ENCODE measurements at places on chromosomes 1 and 21.

DNA sequence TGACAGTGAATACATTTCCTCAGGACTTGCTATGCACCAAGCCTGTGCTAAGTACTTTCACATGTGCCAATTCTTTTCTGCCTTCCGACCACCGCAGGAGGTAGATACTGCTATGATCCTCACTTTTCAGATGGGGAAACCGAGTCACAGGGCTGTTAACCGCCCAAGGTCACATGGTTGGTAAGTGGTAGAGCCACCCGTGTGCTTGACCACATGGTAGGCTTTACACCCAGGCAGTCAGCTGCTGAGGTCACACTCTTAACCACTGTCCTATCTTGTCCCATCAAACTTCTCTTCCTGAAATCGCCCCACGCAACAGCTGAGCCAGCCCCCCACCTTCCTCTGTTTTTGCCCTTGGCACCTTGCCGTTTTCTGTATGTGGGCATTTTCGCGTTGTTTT is 31.0 kb upstream of the SDHB start:
- DNase-seq: no peak

DNA sequence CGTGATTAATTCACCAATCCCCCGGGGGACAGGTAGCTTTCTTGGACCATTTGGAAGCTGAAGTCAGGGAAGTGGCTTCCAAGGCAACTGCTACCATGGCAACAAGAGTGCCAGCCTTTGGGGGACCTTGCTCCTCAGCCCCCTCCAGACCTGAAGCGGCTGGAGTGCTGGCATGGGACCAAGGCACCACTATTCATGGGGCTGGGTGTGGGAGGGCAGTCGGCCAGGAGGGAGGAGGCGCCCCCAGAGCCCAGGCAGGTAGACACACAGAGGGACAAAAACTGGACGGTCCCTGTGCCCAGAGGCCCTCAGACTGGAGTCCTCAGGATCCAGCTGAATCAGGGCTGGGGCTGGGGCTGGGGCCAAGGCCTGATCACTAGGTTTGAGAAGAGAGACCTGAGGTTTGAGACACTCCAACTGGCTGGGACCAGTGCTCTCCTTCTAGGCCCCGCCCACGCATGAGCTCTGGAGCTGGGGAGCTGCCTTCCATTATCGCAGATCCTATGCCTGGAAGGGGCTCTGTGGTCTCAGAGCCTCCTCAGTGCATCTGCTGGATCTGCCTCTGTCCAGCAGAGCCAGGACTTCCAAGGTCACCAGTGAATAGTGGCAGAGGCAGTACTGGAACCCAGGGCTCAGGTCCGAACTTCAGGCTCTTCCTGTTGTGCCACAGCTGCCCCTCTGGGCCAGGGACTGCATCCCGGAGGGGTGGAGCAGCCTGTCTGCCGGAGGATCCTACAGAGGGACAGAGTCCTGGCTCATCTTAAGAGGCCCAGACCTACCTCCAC is 3.3 kb upstream of the KNCN start:
- DNase-seq: no peak

DNA sequence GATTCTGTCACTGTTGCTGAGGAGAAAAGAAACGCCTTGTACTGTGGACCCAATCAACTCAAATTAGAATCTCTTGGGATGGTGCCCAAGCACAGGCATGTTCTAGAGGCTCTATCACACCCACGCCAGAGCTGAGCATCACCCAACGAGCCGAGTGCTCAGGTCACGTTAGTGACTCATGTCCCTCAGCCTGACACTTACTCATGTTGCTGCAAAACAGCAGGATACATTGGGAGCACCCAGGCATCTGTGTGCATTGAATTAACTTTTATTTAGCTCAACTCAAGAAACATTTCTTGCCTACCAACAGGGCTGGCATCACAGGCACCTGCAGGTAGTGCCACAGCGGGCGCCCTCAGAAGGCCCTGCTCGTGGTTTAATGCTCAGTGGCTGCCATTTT is 149.8 kb downstream of the ETS2 start:
- no peak for DNase-seq

DNA sequence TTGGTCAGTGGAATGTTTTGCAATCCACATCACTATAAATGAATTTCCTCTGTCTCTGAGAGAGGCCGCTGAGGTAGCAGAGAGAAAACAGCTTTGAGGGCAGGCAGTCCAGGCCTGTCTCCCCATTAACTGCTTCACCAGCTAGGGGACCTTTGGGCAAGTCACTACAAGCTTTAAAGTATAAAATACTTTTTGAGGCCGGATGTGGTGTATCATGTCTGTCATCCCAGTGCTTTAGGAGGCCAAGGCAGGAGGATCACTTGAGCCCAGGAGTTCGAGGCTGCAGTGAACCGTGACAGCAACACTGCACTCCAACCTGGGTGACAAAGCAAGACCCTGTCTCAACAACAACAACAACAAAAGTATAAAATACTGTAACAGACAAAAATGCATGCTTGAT is 6.4 kb downstream of the IL6R start:
- DNase-seq: no peak

GRCh38 chr1:3730543-3731247 is 21.6 kb upstream of the CCDC27 start:
- no peak for DNase-seq

DNA sequence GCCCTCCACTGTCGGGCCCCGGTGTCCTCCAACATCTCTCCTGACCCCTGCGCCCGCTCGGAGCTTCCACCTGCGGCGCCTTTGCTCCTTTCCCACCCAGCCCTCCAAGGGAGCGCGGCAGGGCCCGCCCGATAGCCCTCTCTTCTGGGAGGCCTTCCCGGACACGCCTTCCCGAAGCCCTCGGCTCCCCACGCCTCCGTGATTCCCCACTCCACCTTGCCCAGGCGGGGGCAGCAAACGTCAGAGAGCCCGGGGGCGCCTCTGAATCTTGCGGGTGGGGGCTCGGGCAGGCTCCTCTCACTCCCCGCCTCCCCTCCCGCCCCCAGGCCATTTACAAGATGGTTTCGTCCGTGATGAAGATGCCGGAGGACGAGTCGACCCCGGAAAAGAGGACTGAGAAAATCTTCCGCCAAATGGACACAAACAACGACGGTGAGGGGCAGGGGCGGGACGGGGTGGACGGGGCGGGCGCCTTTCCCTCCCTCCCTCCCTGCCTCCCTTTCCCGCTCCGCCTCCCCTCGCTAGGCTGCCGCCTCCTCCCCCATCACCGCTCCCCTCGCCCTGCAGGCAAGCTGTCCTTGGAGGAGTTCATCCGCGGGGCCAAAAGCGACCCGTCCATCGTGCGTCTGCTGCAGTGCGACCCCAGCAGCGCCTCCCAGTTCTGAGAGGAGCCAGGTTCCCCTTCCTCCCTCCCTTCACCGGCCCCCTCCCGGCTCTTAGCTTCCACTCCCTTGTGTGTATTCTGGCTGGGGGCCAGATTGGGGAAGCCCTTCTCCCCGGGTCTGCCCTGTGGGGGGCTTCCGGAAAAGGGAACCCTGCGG is 7.1 kb downstream of the HPCA start:
- no peak for DNase-seq

DNA sequence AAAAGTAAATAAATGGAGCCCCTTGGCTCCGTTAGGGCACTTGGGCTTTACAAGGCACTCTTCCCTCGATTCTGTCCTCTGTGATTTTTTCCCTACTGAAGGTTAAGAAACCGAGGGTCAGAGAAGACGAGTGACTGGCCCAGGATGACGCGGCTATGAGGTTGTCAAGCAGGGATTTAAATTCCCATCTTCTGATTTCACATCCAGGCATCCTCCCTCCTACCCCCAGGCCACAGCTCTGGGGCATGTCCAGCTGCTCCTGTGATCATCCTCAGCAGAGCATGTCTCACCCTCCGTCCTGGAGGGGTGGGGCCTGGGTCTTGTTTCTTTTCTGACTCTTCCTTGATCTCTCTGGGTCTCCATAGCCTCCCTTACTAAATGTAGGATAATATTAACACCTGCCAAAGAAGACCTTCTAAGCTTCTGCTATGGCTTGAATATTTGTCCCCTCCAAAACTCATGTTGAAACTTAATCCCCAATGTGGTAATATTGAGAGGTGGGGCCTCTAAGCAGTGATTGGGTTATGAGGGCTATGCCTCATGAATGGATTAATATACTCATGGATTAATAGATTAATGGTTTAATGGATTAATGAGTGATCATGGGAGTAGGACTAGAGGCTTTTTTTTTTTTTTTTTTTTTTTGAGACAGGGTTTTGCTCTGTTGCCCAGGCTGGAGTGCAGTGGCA is 4.6 kb downstream of the CRYBG2 start:
- DNase-seq: no peak

- no peak for DNase-seq
Observed at GRCh38 chr1:16262067-16262466, 25.1 kb upstream of the CPLANE2 start.

- DNase-seq: no peak
Observed at GRCh38 chr1:172781513-172782140, 122.7 kb downstream of the FASLG start.

DNA sequence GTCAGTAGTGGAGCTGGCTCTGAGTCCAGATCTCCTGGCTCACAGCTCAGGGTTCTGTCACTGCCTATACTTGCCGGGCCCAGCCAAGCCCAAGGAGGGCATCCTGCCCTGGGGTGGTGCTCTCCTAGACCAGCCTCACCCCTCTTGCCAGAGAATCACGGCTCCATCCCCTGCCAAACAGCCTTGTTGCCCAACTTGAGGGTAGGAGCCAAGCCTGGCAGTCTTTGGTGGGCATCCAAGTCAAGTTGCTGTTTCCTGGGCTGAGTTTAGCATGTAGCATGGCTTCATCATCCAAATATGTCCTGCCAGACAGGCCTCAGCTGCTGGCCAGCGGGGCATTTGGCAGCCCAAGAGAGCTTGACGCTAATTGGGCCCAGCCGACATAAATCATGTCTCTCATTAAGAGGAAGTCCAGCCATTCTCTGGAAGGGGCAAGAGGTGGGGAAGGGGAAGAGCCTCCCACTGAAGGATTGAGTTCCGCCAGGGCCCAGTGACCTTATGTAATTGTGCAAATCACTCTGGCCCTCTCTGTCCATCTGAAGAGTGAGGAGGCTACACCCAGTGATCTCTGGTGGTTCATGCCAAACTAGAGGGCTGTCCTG is 22.6 kb upstream of the TRABD2B start:
- DNase-seq: no peak

DNA sequence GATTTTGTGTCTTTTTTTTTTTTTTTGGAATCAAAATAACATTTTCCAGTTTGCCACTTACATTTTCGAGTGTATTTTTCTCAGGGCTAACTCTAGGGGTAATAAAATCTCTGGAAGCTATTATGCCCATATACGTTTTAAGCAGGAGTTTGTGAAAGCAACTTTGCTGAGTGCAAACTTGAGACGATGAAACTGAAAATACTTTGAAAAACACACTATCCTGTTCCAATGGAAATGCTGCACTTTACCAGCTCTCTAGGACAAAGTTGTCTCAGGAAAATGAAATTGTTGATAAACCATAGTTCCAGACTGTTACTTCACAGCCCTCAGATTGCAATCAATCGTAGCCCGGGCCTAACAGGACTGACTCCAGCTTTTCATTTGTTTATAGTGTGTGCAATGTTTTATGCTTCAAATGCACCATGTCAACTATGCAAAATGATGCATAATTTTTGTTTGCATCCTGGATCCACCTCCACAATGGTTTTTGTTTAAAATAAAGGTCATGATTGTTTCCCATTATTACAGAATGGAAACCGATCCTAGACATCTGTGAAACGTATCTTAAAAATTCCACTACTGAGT is 220.6 kb upstream of the PKN2 start:
- DNase-seq: no peak

GRCh38 chr1:194829492-194829891 is 1643.1 kb upstream of the B3GALT2 start:
- DNase-seq: no peak

DNA sequence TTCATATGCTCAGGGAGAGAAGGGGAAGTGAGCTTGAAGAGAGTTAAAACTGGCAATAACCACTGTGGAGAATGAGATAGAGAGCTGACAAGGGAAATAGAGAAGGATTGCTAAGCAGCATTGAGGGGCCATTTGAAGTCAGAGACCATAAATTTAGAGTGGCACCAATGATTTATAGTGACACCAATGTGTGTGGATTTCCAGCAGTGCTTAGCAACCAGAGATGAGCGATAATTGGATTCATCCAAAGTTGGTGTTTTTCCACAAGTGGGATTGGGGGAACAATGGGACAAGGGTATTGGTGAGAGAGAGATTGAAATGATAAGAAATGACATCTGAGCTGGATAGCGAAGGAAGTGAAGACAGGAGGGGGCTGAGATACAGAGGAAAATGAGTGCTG is 114.1 kb downstream of the C1orf94 start:
- no peak for DNase-seq

GRCh38 chr1:12144236-12144635 is 22.6 kb upstream of the TNFRSF1B start:
- no peak for DNase-seq

DNA sequence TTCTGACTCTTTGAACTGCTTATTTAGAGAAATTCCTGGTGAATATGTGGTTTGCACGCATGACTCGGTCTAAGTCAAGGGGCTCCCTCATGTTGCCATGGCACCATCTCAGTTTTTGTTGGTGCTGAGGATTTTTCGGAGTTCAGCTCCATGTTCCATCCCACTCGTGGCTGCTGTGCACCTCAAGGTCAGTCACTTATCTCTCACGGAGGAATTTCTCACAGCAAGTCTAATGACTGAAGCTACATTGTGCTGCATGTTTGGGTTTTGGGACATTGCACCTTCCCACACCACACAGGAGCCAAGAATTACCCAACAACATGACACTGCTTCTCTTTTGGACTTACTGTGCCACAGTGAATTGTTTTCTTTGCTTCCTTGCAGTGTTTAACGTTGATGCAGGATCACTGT is 269.9 kb downstream of the NCAM2 start:
- no peak for DNase-seq

DNA sequence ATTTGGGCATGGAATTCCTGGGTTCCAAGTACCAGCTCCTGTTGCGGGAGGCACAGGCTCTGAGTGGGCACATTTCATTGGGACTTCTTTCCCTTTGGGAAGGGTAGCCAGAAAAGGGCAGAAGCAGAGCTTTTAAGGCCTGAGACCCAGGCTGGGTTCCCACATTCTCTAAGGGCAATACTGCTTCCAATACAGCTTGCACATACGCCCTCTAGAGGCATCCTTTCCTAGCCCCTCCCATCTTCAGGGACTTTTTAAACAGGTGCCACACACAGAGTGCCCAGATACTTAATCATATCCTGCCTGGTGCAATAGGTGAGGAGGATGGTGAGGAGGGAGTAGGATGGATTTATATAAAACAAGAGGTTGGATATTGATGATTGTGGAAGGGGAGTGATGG is 5.7 kb downstream of the GPR88 start:
- peak; percentile 12 for DNase-seq

DNA sequence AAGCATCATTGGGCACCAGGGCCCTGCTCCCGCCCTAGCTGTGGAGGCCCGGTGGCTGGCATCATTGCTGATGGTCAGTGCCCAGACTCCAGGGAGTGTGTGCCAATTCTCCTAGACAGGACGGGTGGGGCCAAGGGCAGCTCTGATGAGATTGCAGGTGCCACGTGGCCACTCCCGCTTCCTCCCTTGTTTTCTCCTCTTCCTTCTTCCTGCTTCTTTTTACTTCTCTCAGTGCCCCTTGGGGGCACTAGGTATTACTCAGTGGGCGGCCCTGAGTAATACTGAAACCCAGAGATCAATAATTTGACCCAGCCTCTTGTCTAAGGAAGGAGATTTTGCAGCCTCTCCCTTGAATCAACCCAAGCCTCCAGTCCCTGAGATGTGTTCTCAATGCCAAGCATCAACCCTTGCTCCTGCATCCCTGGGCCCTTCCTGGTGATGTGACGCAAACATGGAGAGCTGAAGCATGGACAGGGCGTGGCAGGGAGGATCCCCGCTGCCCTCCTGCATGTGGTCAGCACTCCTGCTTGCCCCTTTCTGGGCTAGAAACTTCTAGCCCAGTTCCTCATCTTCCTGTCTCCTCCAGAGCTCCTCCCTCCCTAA is 32.4 kb downstream of the CDK18 start:
- no peak for DNase-seq
